ENCODE measurements at places on chromosomes 3 and 15. TPM values are rescaled to one million over a fixed set of nuclear protein-coding genes. Genes with fewer than 3 reads are reported as not detected.

DNA sequence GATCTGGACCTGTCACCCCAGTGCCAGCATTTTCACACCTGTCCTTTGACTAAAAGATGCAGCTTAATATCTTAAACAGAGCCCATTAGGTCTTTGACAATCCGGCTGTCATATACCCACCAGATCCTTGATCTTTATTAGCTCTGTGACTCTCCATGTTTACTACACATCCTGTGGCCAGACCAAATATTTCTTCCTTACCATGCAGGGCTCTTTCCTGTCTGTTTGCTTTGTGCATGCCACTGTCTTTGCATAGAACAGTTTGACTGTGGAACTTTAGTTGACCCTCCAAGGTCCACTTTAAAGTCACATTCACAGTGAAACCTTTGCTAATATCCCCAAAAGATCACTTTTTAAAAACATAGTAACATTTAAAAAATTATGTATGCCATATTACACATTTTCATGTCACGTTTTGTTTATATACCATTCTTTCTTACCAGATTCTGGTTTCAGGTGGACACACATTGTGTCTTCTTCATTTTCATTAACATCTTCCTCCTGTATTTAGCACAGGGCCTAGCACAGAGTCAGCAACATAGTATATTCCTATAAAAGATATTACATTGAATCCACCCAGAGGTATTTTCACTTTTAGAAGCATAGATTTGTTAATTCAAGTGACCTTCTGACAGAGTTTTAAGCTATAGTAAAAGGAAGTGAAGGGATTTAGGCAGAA lies 95.8 kb downstream of the RAP2B start:
- no peak for DNase-seq

Gene ROBO1
- total RNA-seq, result 8.1 TPM

Gene GOLGA6B
- not detected for total RNA-seq

Gene ZDHHC23
- 31.3 TPM for total RNA-seq

DNA sequence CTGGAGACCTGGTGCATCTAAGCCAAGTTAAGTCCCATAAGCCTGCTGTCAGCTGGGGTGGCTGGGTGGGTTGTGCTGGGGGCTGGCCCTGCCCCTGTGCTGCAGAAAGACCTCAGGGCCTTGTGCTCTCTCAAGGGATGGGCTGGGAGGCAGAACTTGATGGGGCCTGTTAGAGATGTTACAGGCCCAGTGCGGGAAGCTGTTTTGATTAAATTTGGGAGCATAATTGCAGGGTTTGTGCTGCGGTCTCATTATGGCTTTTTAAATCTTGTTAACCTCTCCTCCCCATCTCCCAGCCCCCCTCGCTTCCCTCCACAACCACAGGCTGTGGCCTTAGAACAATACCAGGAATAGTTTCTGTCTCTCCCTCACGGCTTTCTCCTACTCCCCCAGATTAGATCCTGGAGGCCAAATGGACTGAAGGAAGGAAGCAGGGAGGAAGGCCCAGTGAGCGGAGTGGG lies 87.6 kb upstream of the TLE3 start:
- DNase-seq, result no peak

- DNase-seq, result no peak
These were observed 14.1 kb downstream of the MDFIC2 start for GRCh38 chr3:70298385-70298784.

GRCh38 chr15:100653608-100654007 lies 51.2 kb downstream of the ASB7 start:
- no peak for DNase-seq

- DNase-seq, result no peak
These were observed 30.8 kb downstream of the CORO2B start for GRCh38 chr15:68609629-68610028.

Gene SCG5
- total RNA-seq, result 4.1 TPM

Gene CADM2
- total RNA-seq, result 1.2 TPM

- DNase-seq, result peak; percentile 32
These were observed 759 bp upstream of the ARID3B start for GRCh38 chr15:74540161-74540760.

Gene CPN2
- not detected for total RNA-seq

Gene LRRC49
- total RNA-seq, result 2.4 TPM

- DNase-seq, result no peak
These were observed 82.5 kb downstream of the ADAM10 start for GRCh38 chr15:58666957-58667356.

Gene EPHA6
- total RNA-seq, result 3.0 TPM

All from colonic mucosa (tissue), 4 donors.